NCI-H1436 (cell line): ENCODE measurements at places on chromosomes 3 and 15.

- DNase-seq = no peak
These were observed 175.1 kb downstream of the PTPRG start for GRCh38 chr3:61736506-61736905.

DNA sequence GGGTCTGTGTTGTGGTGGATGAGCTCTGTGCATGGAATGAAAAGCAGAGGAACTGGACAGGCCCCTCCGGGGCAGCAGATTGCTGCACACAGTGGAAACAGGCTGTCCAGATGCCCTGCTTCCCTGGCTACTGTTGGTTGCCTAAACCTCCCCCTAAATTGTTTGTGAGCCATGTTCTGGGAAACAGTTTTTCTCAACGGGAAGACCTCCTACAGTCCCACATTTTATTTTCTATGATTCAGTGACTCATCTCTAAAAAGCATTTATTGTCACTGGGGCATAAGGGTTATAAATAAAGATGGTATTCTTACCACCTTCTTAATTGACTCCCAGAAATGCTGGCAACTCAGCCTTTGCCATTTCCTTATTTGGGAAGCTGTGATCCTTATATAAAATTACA lies 20.3 kb upstream of the PTPN9 start:
- DNase-seq = no peak

- no peak for DNase-seq
These were observed 109.5 kb upstream of the KCNAB1 start for GRCh38 chr3:156010829-156011228.

DNA sequence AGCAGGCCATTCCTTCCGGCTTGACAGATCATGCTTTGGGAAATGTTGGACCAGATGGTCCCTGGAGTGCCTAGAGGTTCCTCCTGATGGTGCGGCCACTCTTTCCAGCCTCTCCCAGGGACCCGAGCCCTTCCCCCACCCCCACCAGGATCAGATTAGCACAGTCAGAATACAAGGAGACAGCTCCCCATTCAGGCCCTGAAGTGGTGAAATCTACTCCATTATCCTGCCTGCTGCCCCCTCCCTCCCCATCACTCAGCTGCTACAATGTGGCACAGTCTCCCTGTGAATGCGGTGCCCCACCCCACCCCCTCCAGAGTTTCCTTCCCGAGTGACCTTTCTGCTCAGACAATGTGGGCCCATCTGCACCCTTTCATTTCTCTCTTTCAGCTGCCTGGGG lies 29.4 kb downstream of the RNU5B-1 start:
- DNase-seq = no peak

DNA sequence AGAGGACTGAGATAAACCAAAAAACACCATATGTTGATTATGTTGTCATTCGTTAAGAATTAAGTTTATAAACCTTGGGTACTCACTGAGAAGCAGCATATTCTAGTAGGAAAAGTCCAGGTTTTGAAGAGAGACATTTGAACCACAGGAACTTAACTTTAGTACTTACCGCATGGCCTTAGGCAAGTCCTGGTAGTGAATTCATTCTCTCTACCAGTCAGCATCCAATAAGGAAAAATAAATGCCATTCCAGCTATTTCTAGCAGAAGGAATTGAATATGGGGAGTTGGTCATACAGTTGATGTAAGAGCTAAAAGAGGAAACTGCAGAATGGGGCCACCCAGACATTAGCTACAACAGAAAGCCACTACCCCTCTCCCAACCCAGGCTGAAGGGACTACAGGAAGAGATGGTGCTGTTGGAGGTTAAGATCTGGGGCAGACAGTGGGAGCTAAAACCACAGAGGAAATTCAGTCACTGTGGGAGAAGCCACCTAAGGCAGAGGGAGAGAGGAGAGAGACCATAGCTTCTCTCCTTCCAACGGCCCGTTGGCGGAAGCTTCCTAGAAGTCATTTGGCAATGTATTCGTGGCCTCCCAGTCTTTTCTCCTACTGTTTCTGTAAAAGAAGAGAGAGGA lies 133.8 kb upstream of the RARB start:
- DNase-seq = no peak

DNA sequence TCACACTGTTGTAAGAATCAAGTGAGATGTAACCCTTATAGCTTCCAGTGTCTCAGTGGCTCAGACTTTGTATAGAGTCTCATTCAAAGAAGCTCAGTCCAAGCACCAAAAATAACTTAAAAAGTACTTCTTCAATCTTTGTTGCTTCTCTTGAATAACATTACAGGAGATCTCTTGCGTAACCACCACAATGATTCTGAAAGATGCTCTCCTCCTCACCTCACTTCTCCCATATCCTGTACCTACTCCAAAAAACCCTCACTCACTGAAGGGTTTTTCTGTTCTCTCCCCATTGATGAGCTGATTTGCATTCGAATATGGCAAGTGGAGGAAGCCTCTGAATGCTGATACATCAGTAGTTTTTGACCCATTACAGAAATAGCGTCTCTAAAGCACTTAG lies 39.4 kb upstream of the MRPS22 start:
- no peak for DNase-seq

DNA sequence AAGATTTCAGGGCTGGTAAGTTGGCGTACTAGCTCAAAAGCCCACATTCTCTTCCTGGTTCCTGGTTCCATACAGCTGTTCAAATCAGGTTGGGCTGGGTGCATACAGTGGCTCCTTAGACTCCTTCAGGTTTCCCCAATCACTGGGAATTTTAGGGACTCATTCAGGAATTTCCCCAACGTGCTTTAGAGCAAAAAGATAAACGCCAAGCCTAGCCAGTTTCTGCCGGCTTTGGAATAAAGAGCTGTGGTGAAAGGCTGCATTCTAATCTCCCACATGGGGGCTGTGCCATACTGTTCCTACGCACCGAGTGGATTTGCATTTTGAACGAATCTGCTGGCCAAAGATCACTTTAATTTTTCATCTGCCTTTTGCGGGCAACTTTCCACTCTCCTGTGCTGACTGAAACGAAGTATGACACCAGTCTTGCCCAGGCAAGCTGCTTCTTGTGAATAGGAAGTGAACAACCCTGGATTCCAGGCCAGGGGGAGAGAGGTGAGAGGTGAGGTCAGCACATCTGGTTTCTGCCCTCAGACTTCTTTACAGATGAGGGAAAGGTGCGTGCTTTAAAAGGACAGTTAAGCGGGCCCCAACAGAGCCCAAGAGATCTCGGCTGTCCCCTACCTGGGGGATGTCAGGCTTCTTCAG lies 184.2 kb upstream of the PDZRN3 start:
- no peak for DNase-seq

DNA sequence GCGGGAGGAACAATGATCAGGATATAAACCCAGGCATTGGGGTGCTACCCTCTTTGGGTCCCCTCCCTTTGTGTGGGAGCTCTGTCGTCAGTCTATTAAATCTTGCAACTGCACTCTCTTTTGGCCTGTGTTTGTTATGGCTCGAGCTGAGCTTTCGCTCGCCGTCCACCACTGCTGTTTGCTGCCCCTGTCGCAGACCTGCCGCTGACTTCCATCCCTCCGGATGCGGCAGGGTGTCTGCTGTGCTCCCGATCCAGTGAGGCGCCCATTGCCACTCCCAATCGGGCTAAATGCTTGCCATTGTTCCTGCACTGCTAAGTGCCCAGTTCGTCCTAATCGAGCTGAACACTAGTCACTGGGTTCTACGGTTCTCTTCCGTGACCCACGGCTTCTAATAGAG lies 1443.7 kb upstream of the CADM2 start:
- no peak for DNase-seq

- DNase-seq = no peak
These were observed 147.4 kb downstream of the NSUN3 start for GRCh38 chr3:94210256-94210655.

- no peak for DNase-seq
These were observed 86.7 kb upstream of the ZBED2 start for GRCh38 chr3:111681661-111682426.

DNA sequence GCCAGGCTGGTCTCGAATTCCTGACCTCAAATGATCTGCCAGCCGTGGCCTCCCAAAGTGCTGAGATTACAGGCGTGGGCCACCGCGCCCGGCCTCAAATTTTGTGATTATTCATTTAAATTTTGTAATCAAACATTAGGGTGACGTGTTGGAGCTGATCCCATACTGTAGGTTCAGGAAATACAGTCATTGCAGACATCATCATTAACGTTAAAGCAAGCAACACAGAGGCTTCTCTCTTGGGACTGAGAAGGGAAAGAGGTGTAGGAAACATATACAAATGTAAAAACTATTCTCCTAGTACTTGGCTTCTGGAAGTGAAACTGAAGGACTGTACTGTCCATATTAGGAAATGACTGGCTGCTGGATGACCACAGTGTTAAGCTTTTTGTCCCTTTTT lies 11.1 kb upstream of the ARID3B start:
- no peak for DNase-seq

GRCh38 chr15:43854801-43855200 lies 28.0 kb downstream of the WDR76 start:
- DNase-seq = no peak

DNA sequence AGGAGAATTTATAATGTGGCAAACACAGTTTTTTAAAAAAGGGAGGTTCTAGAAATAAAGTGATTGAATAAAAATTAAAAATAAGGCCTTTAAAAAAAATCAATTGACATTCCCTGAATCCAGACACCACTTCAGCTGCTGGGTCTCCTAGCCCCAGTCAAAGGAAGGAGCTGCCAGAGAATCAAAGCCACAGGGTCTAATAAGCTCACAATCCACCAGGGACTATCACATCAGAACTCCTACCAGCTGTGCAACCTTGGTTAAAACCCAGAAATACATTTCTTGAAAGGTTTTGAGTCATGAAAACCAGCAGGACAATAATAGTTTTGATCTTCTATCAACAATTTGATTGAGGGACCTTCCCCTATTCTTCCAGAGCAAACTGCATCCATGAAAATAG lies 134.5 kb downstream of the MECOM start:
- no peak for DNase-seq

DNA sequence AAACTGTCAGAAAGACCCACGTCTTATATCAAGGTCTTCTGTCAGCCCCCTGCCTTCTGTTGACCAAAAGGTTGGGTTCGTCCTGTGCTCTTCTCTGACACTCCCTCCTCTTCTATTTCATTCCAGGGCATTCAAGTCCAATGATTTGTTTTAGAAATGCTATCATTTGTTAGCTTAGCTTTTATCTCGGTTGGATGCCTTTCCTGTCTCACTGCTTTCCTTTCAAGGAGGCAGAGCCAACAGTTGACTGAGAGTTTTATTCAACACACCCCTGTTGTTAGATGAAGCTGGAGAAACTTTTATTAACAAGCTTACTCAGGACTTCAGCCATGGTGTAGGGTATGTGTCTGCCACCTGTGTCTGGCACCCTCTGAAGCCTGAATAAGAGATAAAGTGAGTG lies 112.0 kb upstream of the SLC7A14 start:
- DNase-seq = no peak

- no peak for DNase-seq
These were observed 3.8 kb downstream of the ST3GAL6 start for GRCh38 chr3:98766924-98767323.
